ENCODE measurements at places on chromosomes 1 and 21.

DNA sequence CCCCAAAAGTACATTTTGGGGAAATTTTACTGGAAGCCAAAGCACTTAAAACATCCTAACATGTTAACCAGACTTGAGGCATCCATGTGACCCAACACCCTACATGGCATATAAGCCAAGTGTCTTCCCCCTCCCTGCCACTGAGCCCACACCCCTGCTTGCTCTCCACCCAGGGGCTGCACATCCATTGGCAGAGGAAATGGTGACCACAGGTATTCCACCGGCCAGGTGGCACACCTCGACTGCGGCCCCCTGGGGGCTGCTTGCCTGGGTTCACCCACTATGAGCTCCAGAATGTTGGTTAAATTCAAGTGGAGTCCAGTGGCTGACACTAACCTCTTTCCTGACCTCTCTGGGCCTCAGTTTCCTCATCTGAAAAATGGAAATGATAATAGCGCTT is 64.4 kb upstream of the FAM20B start:
- DNase-seq = no peak

DNA sequence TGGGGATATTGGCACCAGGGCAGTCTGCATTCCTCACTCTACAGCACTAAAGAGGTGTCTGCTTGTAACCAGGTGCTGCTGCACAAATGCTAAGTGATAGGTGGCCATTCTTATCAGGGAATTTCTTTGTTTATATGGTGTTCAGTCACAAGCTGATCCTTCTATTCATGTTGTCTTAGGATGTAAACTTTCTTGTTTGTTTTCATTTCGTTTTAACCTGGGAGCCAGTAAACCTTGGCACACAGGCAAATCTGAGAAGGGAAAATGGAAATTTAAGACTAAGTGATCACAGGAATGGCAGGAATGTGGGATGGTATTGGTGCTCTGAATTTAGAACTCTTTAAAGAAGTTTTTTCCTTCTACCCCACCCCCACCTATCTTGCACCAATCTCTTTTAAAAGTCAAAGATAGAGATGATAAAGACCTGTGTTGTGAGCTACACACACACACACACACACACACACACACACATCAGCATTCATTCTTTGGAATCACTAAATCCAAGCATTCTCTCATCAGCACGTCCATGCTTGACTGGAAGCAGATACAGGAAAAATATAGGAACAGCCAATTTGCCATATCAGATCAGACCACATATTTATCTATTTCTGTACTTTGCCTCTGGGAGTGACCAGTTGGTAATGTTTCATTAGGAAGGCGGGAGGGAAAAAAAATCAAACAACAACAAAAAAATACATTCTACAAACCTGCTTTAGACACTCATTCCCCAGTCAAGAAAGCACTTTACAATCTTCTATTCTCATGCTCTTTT is 451.4 kb upstream of the ADGRL2 start:
- DNase-seq = no peak

DNA sequence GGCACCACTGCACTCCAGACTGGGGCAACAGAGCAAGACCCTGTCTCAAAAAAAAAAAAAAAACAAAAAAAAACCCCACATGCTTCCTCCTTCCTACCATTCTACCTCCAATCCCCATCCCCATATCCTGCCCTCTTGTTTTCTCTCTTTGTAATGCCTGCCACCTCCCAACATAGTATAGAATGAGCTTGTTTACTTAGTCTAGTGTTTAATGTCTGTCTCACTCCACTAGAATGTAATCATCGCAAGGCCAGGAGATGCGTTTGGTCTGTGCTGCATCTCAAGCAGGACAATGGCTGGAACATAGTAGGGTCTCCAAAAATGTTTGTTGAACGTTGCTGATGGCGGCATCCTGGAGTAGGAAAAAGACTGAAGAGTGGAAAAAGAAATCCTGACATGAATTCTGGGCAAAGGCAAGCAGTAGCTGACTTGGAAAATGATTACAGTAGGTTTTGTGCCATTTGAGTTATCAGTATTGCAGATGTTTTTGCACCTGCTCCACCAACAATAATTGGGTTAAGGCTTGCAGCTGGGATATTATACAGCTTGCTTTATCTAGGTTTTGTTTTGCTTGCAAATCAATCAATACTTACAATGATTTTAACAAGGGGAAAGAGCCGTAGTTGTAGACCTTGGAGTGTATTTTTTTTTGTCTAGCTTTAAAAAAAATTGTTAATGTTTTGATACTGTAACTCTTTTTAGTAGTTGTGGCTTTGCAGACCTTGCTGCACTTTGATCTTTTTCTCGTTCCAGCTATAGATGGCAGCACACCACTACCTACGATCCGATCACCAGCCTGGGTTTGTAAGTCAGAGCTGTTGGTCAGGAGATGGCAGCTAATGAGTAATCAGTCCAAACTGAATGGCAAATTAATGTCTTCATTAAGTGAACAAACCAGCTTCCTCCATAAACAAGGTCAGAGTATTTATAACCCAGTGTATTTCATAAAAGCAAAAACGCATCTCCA is 62.4 kb downstream of the BACH1 start:
- DNase-seq = peak; percentile 3

DNA sequence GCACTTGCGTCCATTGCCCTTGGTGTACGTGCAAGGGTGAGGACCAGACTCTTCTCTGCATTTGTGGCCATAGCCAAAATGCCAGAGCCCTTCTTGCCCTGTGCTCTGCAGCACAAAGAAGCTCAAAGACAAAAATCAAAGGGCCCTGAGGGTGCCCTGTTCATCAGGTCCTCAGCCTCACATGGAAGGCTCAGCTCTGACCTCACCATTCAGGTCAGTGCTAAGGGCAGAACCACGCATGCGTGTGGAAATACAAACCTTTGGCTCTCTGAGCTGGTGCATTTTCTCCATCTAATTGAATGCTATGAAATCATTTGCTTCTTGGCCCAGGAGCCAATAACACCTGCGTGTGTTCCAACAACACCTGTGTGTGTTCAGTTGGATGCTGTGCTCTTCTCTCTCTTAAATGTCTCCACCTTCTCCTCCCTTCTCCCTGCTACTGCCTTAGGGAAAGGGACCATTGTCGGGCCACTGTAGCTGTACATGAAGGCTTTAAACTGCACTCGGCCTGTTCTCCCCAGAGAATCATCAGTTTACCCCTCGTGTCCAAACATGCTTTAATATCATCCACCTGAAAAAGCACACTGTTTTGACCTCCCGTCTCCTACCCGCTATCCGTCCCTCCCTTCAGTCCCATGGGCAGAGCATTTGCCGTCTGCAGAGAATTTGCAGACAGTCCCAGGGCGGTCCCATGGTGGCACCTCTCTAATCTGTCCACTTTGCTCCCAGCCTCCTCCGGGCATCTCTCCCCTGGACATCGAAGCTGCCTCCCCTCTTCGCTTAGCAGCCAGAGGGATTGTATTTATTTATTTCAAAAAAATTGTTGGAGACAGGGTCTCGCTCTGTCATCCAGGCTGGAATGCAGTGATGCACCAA is 60.6 kb downstream of the EVA1C start:
- no peak for DNase-seq

GRCh38 chr1:102098536-102098935 is 101.8 kb upstream of the OLFM3 start:
- no peak for DNase-seq

DNA sequence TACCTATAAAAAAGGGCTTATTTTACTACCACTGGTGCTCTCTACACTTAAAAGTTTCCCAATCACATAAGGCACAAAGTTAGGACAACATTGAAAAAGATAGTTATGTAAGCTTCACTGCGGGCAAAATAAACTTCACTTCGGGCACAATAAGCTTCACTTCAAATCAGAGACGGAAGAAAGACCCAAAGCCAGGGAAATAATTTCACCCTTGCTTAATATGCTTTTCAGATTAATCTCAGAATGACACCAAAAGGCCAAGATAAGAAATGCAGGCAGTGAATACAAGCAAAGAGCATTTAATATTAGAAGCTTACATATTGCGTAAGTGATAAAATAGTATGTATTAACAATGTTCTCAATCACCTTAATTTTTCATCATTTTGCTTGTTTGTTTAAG is 444.2 kb downstream of the SETD4 start:
- DNase-seq = peak; percentile 15

DNA sequence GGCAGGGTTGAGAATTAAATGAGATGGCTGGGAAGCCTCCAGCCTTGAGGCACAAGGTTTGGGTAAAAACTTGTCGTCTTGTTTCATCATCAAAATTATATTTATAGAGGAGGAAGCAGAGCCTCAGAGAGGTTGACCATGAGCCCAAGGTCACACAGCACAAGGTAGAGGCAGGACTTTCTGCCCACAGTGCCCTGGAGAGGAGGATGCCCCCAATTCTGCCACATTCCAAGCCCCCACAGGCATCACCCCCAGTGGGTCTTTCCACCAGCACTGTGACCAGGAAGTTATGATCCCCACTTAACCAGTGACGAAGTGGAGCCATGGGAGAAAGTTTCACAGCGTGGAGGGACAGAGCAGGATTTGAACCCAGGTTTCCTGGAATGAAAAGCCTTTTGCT is 400.0 kb downstream of the MATN1 start:
- DNase-seq = no peak

DNA sequence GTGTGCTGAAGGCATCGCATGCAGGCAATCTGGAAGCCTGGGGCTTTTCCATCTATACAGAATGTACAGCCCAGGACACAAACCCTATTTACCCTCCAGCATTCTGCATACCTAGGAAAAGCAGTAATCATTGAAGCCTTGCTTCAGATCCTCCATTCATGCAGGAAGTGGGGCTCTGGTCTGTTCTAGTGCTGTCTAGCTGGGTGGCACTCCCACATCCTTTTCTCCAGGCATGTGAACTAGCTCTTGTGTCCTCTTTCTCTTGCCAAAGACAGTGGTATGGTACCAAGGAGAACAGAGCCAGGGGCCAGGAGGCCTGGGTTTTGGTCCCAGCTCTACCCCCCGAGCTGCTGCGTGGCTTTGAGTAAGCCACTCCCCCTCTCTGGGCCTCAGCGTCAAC is 21.7 kb downstream of the LRP8 start:
- DNase-seq = no peak

- no peak for DNase-seq
Observed at GRCh38 chr1:156543066-156543465, 29.3 kb downstream of the IQGAP3 start.

- no peak for DNase-seq
Observed at GRCh38 chr1:76826072-76826845, 41.0 kb upstream of the ST6GALNAC5 start.

Measured in NCI-H1092 treated with DMSO at 0.1 percent for 48 hours (cell line).